ENCODE measurements at places on chromosomes 1 and 21.

DNA sequence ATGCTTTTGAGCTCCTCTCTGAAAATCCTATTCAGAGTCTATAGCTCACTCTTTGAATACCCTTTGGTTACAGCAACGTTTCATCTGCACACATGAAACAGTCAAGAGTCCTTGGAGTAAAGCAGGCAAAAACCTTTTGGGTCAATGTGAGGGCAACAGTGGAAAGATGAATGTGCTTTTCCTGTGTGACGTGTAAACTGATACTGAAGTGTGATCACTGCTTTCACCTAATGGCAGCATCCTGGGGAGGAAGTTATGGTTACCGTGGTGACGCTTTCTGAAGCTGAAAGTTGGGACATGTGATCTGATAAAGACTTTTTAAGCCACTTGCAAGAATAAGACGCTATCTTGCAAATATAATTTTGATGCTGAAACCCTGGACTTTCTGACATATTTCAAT lies 160.0 kb downstream of the SEC16B start:
- DNase-seq = no peak

DNA sequence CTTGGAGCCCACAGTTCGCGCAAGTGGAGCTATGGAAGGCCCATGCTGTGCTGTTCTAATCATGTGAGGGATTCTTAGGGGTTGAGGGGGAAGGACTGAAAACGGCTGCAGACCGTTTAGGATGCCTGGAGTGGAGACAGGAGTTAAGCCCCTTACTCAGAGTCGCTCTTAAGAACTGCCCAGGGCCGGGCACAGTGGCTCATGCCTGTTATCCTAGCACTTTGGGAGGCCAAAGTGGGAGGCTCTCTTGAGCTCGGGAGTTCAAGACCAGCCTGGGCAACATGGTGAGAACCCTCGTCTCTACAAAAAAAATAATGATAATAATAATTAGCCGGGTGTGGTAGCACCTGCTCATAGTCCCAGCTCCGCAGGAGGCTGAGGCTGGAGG lies 1.1 kb downstream of the ZNF672 start:
- no peak for DNase-seq

- DNase-seq = no peak
Observed at GRCh38 chr1:183841550-183841949, 36.6 kb downstream of the RGL1 start.

GRCh38 chr1:26045722-26046245 lies at the start of gene SLC30A2:
Gene SLC30A2 (minus strand): TSS chr1:26046118. CDS start chr1:26045896, 222 bp downstream.
- no peak for DNase-seq
